Stimulated activated effector memory CD8-positive, alpha-beta T cell treated with anti-CD3 and anti-CD28 coated beads, Interleukin-12 subunit alpha, Interleukin-12 subunit beta, amount 100 ng/mL, for 72 hours (primary cell): ENCODE measurements at places on chromosomes 3 and 15.

GRCh38 chr15:94476686-94477085 is 245.3 kb downstream of the MCTP2 start:
- no peak for DNase-seq

DNA sequence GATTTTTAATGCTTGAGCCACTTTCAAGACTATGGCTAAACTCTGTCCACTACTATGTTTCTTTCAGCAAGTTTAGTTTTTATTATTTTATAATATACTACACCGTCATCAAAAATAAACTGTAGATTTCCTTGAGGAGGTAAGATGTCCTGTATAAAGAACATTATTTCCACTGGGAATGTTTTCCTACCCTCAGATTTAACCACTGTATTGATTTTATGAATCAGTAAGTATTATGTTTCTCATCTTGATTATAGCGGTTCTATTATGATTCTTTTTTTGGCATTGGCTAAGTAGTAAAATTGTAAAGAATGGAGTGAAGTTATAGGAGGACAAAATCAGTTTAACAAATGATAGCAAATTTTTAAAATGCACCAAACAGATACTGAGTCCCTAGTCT is 44.4 kb downstream of the ADAM10 start:
- no peak for DNase-seq

GRCh38 chr15:42356851-42357250 is 2.5 kb upstream of the CAPN3 start:
- DNase-seq: no peak

- no peak for DNase-seq
Measured at GRCh38 chr3:28262001-28262400, 20.6 kb downstream of the CMC1 start.

DNA sequence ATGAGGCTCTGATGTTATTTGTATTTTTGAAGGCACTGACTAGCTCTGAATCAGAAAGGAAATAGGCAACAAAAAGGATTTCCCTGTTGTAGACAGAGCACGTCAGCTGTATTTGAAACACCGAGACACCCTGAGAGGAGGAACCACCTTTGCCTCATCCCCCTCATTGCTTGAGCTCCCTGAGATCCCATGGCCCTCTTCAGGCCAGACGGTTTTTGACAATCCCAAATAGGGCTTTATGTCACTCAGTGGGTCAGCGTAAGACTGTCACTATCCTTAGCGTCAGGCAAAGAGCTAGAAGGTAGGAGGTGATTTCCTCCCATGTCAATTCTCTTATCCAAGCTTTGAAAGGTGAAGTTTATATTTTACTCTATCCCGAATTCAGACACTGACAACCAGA is 254.3 kb downstream of the ZNF621 start:
- no peak for DNase-seq

DNA sequence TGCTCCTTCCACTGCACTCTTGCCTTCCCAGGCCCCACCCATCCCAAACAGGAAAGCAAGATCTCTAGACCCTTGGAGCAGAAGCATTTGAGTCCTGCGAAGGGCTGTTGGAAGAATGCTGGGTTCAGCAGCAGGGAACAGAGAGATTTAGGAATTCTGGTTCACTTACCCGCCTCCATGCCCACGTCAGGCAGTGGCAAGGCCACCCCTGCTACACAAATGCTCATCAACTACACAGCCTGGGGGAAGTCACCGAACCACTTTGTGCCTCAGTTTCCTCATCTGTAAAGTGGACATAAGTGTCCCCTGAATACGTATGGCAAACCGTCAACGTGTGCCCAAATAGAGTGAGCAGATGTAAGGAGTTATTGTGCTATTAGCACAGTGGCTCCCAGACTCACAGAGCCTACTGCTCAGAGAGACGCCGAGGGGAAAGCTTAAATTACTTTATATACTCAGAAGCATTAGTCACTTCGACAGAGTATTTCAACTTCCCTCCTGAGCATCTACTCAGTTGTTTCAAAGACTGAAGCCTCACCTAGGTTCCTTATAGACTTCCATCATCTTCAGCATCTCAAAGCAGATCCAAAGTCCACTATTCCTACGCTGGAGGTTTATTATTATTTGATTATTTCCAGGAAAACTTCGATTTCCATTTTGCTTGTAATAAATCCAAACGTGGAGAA is 905 bp downstream of the HOMER2 start:
- DNase-seq: no peak

DNA sequence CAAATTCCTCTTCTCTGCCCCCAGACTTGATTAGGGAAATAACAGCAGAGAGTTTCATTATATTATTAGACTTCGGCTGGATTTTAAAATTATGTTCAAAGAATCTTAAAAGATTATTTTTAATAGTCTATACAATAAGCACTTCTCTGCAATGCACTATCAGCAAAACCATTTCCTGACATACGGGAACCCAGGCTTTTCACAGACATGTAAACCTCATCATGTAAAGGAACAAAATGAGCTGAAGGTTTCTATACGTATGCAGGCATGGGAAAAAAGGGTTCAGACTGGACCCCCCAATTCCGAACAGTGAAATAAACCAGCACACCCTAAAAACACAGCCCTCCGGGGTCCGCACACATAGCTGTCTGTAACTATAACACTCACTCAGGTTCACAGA is 77.5 kb upstream of the LMOD3 start:
- DNase-seq: no peak

DNA sequence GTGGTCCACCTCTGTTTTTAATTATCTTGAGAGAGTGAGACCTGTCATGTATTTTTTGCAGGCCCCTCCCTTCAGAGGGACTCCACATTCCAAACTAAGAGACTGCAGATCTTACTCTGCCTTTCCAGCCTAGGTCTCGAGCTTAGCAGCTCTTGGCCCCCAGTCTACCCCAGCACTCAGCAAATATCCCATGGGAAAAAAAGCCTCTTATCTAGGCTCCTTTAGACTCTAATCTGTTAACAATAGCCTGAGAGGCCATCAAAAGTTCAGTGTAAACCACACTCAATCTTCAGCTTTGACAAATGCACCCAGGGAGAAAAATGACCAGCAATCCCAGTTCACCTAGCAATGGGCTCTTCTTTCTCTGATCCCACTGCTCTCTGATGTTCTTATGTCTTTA is 8.6 kb upstream of the BLM start:
- no peak for DNase-seq

DNA sequence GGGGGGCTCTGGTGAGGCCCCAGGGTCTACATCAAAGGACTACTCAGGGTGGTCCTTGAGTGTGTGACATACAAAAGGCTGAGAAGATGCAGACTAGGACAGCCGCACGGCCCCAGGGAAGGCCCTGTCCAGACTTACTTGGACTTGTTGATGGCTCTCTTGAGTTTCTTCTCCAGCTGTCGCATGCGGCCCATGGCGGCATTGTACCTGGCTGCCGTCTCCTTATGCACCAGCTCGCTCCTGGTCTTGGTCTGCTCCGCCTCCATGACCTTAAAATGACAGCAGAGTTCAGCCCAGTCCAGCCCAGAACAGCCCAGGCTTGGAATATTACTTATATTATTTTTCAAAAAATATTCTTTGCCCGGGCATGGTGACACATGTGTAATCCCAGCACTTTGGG is 56.0 kb downstream of the CAPN7 start:
- DNase-seq: no peak

- no peak for DNase-seq
Measured at GRCh38 chr15:36356978-36357601, 222.3 kb upstream of the CDIN1 start.

GRCh38 chr15:78930577-78931388 is 14.1 kb downstream of the CTSH start:
- DNase-seq: no peak

DNA sequence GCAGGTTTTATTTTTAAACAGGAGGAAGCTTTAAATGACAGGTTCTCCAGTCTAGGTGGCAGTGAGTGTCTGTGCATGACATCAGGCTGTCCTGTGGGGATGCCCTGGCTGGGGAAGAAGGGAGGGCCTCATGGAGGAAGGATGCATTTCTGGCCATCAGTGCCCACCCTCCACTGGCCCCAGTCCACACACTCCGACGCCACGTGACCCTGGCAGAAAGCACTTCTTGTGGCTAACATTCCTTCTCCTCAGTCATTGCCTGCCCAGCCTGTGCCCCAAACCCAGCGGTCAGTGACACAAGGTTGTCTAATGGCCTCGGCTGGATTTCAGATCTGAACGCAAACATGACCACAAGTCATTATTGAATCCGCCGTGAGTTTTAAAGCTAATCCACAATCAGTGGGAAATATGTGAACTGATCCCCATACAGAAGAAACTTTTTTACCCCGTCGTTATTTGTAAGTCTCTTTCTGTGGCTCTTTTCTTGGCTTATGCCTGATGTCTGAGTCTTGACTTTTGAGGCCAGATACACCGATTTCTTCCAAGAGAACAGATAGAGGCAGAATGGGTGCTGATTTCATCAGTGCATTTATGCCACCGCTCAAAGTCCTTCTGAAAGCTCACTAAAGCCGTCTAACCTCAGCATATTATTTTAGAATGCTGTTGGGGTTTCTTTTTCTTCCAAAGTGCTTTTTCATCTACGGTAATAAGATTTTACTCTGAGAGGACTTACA is 17.3 kb upstream of the LRRK1 start:
- no peak for DNase-seq

DNA sequence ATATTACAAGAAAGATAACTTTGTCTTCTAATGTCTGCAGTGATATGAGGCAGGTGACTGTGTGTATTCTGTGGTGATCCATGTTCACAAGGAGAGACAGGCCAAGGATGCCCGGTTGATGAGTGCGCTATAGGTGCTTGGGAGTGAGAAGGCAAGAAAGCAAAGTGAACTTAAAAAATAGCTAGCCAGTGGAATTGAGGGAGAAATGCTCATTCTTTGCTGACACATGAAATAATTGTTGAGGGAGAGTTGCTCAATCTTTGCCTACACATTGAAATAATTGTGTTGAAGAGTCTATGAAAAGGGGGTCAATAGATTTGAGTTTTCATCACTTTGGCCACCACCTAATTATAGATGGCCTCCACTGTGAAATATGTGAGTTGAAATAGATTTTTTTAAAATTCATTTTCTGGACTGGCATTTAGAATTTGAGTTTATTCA is 156.3 kb downstream of the LPP start:
- no peak for DNase-seq

DNA sequence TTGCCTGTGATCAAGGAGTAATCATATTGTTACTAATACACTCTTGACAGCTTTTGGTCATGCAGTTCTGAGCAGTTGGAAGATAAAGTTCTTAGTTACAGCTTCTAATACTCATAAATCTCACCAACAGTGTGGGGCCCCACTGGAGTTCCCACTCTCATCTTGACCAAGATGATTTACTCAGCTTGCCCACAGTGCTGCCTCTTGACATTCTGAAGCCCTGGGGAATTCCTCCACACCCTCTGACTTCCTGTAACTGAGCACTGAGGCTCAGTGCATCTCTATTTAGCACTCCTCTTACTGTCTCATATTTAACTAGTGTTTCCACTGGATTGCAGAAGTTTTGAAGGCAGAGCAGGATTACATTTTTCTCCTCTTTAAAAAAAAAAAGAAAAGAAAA is 1.9 kb upstream of the ARL6IP5 start:
- no peak for DNase-seq

- no peak for DNase-seq
Measured at GRCh38 chr15:100517846-100518245, 10.9 kb downstream of the CERS3 start.

DNA sequence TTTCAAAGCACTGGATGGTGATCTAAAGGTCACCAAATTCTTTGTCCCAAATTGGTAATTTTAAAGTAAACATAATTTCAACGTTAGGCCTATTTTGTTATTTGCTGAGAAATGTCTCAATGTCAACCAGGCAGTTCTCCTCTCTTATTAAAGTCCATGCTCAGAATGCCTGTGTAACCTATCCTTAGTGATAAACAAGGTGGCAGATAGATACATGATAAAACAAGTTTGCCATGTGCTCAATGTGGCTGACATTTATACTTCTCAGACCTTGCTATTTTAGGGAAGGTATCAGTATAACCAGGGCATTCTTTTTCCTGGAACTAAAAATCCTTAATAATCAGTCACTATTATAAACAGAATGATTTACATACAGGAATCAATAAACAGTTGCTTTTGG is 8.5 kb downstream of the MBNL1 start:
- DNase-seq: no peak

DNA sequence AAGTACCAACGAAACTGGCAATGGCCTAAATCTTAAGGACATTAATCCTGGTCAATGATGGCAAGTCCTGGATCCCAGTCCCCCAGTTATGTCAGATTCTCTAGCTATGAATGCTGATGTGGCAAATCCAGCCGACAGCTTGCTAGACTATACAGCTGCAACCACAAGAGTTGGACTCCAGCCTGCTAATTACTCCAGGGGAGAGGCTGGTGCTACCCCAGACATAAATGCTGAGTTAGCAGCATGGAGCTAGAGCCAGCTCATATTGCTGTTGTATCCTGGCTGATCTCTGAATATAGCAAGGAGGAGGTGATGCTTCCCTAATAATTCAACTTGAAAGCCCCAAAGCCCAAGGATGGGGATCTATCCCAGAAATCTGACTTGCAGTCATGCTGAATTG is 207.1 kb downstream of the LRRN1 start:
- DNase-seq: no peak

GRCh38 chr3:52356126-52356525 is 40.0 kb downstream of the DNAH1 start:
- DNase-seq: no peak

DNA sequence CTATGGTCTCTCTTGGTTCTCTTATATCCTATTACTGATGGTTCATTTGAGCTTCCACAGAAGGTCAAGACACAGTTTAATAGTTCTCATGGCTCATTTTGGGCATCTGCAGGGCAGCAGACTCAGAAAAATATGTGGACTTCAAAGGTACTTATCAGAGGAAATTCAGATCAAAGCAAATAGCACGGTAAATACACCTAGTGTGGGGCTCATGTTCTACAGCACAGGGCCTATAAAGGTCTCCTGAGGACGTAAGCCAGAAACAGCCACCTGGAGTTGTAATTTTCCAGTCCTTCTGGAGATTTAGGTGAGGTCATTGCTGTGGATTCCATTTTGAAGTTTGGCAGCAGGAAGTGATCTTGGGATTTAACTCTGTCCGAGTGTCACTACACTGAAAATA is 134.5 kb upstream of the SGO1 start:
- no peak for DNase-seq

DNA sequence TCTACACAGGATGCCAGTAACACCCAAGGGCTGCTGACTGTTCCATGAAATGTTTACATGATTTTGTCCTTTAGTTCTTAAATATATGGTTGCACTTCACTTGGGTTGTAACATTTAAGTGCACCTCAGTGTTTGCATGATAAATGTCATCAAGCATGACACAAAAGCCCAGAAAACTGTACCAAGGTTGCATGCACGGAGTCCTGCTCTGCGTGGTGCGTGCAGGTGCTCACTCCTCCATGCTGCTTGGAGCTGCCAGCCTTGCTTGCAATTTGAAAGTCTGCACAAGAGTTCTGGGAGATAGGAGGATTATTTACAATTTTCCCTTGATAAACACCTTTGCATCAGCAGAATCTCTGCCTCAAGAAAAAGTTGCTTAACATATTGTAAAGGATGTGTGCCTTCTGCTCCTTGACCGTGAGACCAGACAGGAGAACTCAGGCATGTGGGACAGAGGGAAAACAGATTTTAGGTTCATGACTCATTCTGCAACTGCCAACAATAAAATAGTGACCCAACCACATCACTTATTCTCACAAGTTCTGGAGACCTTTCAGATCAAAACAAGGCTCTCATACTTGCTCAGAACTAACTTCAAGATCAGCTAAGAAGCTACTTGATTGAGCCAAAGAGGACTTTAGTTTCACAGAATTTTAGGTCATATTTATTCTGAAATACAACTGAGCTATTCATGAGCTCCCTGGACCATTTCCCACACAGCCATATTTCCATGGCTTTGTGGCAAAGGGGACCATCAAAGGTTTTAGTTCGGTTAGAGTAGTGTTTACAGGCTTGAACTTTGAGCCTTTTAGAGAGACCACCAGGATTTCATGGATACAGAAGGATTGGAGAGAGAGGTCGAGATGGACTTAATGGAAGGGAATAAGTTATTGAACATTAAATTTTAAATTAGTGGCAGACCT is 128.4 kb upstream of the ZBED2 start:
- no peak for DNase-seq
